SJCRH30 (cell line): ENCODE measurements at places on chromosomes 16 and 17. TPM values are rescaled to one million over a fixed set of nuclear protein-coding genes. Genes with fewer than 3 reads are reported as not detected.

- no peaks in the 10 kb centered on the region for H3K27me3 ChIP-seq
- H3K4me1 ChIP-seq: peaks cover 15% of the 10 kb centered on the region
- peak overlapping the region; percentile 6 for H3K27ac ChIP-seq
- DNase-seq: no peak
- H3K4me3 ChIP-seq: no peak overlapping the region
Measured at GRCh38 chr17:82794781-82795482, 43.1 kb downstream of the TBCD start.

SHCBP1 gene
- 47.0 and 52.1 TPM in 2 replicates for total RNA-seq

GRCh38 chr16:89038221-89038721 is 55.4 kb upstream of the ACSF3 start:
- no peak for DNase-seq
- H3K27me3 ChIP-seq: no peaks in the 10 kb centered on the region
- H3K36me3 ChIP-seq: no peaks in the 10 kb centered on the region

KRTAP1-5 gene
- not detected in 2 replicates for total RNA-seq

DNA sequence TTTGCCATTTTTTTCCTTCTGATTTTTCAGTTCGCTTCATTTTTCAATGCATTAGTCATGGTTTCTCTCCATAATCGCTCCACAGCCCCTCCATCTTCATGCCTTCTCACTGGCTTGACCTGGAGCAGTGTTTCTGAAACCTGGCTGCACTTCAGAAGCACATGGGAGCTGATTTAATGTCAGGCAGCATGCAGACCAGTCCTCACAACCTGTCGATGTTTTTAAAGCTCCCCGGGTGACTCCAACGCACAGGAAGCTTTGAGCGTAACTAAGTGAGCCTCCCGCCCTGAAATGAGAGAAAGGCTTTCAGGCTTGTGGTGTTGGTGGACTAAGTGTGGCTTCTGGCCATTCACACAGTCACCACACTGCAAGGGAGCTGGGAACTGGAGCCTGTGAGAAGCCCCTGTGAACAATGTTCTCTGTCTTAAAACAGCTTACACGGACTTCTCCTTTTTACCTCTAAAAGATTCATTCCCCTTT is 16.8 kb upstream of the DRG2 start:
- peak overlapping the region; percentile 84 for H3K27ac ChIP-seq
- H3K4me1 ChIP-seq: peaks cover 25% of the 10 kb centered on the region
- H3K36me3 ChIP-seq: peaks cover 4% of the 10 kb centered on the region; the same call in 1 of the 2 replicates
- peak overlapping the region; percentile 36 for H3K4me3 ChIP-seq
- peak; percentile 94 for DNase-seq
- H3K27me3 ChIP-seq: no peaks in the 10 kb centered on the region; the same call in 1 of the 2 replicates

KCNAB3 gene
- total RNA-seq: 0.61 and 0.73 TPM in 2 replicates

CRHR1 gene
- not detected in 2 replicates for total RNA-seq

GRCh38 chr17:31309556-31309955 is 4.3 kb downstream of the EVI2B start:
- H3K36me3 ChIP-seq: peaks cover 4% of the 10 kb centered on the region; the same call in 1 of the 2 replicates
- no peaks in the 10 kb centered on the region for H3K4me1 ChIP-seq
- no peak overlapping the region for H3K27ac ChIP-seq
- no peak for DNase-seq

- H3K27ac ChIP-seq: no peak within 1 kb of the TSS
- no peak within 1 kb of the TSS for H3K4me3 ChIP-seq
- no peaks in the 10 kb centered on the region for H3K27me3 ChIP-seq
- no peaks in the 10 kb centered on the region for H3K36me3 ChIP-seq
- DNase-seq: no peak
Measured at GRCh38 chr17:37744961-37745800, at the start of gene HNF1B. HNF1B (minus strand) TSS chr17:37745059; CDS start chr17:37744884, 175 bp downstream.

- H3K4me1 ChIP-seq: peaks cover 11% of the 10 kb centered on the region
- H3K4me3 ChIP-seq: peak overlapping the region; percentile 31
- no peaks in the 10 kb centered on the region for H3K27me3 ChIP-seq
- H3K36me3 ChIP-seq: no peaks in the 10 kb centered on the region
- DNase-seq: peak; percentile 28
Measured at GRCh38 chr16:87541872-87542234, 49.0 kb upstream of the ZCCHC14 start.

GRCh38 chr17:69898601-69899000 is 176.4 kb upstream of the KCNJ16 start:
- no peaks in the 10 kb centered on the region for H3K36me3 ChIP-seq
- no peak overlapping the region for H3K4me3 ChIP-seq
- no peak overlapping the region for H3K27ac ChIP-seq
- no peaks in the 10 kb centered on the region for H3K4me1 ChIP-seq
- no peak for DNase-seq

DNA sequence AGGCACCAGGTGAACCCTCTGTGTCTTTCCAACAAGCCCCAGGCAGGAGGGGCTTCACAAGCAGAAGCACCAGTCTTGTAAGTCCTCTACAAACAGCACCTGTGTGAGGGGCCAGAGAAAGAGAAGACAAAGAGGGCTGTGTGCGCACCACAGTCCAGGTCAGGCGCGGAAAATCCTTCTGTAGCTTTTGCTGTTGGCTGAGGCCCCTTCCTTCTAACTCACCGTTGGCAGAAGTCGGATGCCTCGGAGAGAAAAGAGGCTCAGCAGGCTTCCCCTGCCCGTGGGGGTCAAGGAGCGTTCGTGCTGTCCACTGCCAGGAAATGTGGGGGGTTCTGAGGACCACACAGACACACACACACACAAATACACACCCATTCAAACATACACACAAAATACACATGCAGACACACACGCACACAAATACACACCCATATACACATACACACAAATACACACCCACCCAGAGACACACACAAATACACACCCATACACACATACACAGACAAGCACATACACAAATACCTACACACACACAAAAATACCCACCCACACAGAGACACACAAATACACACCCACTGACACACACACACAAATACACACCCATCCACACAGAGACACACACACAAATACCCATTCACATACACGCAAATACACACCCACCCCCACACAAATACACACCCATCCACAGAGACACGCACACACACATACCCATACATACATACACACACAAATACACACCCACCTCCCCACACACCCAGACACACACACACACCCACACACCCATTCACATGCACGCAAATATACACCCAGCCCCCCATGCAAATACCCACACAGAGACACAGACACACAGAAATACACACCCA is 6.8 kb downstream of the ZG16B start:
- H3K4me3 ChIP-seq: no peak overlapping the region
- peaks cover 12% of the 10 kb centered on the region for H3K4me1 ChIP-seq
- H3K36me3 ChIP-seq: no peaks in the 10 kb centered on the region
- no peak for DNase-seq
- peaks cover 6% of the 10 kb centered on the region; the same call in 1 of the 2 replicates for H3K27me3 ChIP-seq
- H3K27ac ChIP-seq: no peak overlapping the region

JUP gene
- total RNA-seq: 1.2 and 1.7 TPM in 2 replicates

SPATA32 gene
- 0.08 TPM in 1 of 2 replicates, not detected in the other for total RNA-seq

- peak overlapping the region; percentile 88 for H3K27ac ChIP-seq
- DNase-seq: peak; percentile 95
- H3K4me3 ChIP-seq: peak overlapping the region; percentile 52
- H3K4me1 ChIP-seq: peaks cover 15% of the 10 kb centered on the region
- H3K27me3 ChIP-seq: no peaks in the 10 kb centered on the region
Measured at GRCh38 chr17:16286947-16287562, 66.2 kb downstream of the CENPV start.

- H3K36me3 ChIP-seq: no peaks in the 10 kb centered on the region
- no peak overlapping the region for H3K27ac ChIP-seq
- no peaks in the 10 kb centered on the region for H3K4me1 ChIP-seq
Measured at GRCh38 chr17:39848600-39848999, 15.5 kb downstream of the IKZF3 start.

GRCh38 chr17:81434681-81435417 is 39.6 kb downstream of the BAHCC1 start:
- H3K4me1 ChIP-seq: peaks cover 54% of the 10 kb centered on the region
- no peaks in the 10 kb centered on the region for H3K27me3 ChIP-seq
- H3K4me3 ChIP-seq: no peak overlapping the region
- H3K36me3 ChIP-seq: no peaks in the 10 kb centered on the region
- no peak overlapping the region; the same call in 1 of the 2 replicates for H3K27ac ChIP-seq
- DNase-seq: no peak

MEOX1 gene
- 44.6 and 44.7 TPM in 2 replicates for total RNA-seq

GRCh38 chr17:75032720-75033280 is 14.0 kb downstream of the ATP5PD start:
- H3K27ac ChIP-seq: no peak overlapping the region
- H3K36me3 ChIP-seq: no peaks in the 10 kb centered on the region
- H3K27me3 ChIP-seq: no peaks in the 10 kb centered on the region
- peak overlapping the region; percentile 86 for H3K4me3 ChIP-seq
- peak; percentile 63 for DNase-seq

DNA sequence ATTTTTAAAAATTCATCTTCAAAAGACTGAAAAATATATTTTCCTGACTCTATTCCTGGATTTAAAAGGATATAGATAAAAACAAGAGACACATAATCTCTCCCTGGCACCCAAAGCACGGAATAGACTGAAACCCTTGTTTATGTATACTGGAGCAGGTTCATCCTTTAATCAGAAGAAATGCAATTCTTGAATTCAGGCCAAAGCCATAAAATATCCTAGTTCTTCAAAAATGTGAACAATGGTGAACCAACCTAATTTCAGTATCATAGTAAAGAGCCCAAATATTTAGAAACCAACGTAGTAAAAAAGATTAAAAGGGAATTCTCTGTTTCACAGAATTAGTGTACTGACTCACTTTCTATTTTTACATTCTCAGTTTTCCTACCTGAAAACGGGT is 188.5 kb upstream of the C17orf78 start:
- no peak for DNase-seq
- H3K4me3 ChIP-seq: no peak overlapping the region
- peaks cover 56% of the 10 kb centered on the region for H3K36me3 ChIP-seq
- no peaks in the 10 kb centered on the region for H3K27me3 ChIP-seq

DNA sequence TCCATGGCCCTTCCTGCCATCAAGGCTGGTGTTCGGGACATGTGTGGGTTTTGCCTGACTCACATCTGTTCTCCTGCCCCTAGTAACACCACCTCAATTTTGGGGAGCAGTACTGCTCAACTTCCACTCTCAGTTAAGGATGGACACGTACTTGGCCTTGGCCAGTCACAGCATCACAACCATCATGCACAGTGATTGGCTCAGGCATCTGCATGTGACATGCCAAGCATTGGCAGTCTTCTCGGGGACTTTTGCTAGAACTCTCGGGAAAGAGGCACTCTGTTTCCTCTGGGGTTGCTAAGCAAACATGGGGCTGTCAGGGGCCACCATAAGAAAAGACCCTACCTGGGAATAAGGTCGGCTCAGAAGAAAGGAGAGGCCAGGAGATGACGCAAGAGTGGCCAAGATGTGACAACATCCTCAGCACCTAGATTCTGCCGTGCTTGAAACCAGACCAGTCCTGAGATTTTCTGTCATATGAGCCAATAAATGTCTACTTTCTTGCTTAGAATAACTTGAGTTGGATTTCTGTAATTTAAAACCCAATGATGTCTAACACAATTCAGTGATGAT is 11.9 kb upstream of the KDM8 start:
- DNase-seq: peak; percentile 34
- H3K4me1 ChIP-seq: peaks cover 12% of the 10 kb centered on the region; the same call in 1 of the 2 replicates
- H3K27me3 ChIP-seq: no peaks in the 10 kb centered on the region
- H3K27ac ChIP-seq: no peak overlapping the region
- no peak overlapping the region for H3K4me3 ChIP-seq

STXBP4 gene
- 16.9 and 19.9 TPM in 2 replicates for total RNA-seq

DNA sequence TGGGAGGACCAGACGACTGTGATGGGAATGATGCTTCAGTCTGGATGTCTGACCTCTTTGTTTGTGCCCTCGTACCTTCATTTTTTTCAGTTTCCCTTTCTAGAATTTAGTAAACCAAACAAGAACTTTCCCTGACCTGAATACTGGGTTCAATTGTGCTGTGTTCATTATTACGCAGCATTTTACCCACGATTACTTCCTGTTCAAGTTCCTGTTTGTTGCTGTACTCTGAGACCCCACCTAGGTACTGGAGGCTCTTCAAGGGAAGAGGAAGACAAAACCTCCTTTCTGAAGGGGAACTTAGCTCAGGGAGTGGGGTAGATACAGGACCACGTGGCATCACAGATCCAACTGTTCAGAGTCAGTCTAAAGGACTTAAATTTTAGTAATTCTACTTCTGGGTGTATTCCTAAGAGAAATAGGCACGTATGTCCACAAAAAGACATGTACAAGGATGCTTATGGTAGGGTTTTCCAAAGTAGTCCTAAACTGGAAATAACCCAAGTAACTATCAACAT is 9.2 kb upstream of the PRKCB start:
- no peak for DNase-seq
- H3K36me3 ChIP-seq: no peaks in the 10 kb centered on the region
- H3K27me3 ChIP-seq: no peaks in the 10 kb centered on the region
- H3K4me1 ChIP-seq: no peaks in the 10 kb centered on the region
- no peak overlapping the region for H3K4me3 ChIP-seq
- H3K27ac ChIP-seq: no peak overlapping the region

DNA sequence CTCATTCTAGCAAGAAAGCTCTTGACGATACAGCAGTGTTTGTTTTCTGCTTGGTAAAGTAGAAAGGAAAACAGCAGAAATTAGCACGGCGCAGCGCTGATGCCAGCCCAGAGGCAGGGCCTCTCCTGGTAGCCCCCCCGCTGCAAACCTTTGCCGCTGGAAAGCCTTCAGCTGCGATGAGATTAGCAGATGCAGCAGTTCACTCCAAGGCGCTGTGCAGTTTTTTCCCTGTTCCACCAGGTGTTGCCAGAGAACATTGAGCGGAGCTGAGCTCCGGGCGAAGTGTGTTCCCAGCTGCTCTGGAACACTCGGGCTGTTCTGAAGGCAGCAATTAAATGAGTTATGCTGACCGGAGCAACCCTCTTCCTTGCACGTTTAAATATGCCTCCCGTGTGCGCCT is 72.5 kb downstream of the RBFOX1 start:
- no peaks in the 10 kb centered on the region for H3K27me3 ChIP-seq
- H3K27ac ChIP-seq: peak overlapping the region; percentile 63
- H3K4me3 ChIP-seq: peak overlapping the region; percentile 49
- peaks cover 14% of the 10 kb centered on the region for H3K4me1 ChIP-seq

- no peak overlapping the region for H3K4me3 ChIP-seq
- no peak for DNase-seq
- peaks cover 9% of the 10 kb centered on the region; the same call in 1 of the 2 replicates for H3K36me3 ChIP-seq
- H3K4me1 ChIP-seq: peaks cover 87% of the 10 kb centered on the region
- H3K27me3 ChIP-seq: no peaks in the 10 kb centered on the region
- no peak overlapping the region for H3K27ac ChIP-seq
Measured at GRCh38 chr17:78412403-78412802, 34.0 kb downstream of the PGS1 start.

- no peak for DNase-seq
- H3K4me3 ChIP-seq: no peak overlapping the region
- no peak overlapping the region for H3K27ac ChIP-seq
- no peaks in the 10 kb centered on the region for H3K36me3 ChIP-seq
- H3K4me1 ChIP-seq: peaks cover 3% of the 10 kb centered on the region; the same call in 1 of the 2 replicates
Measured at GRCh38 chr16:87968541-87968940, 17.3 kb downstream of the BANP start.

CFAP97D1 gene
- not detected in 2 replicates for total RNA-seq

- peaks cover 56% of the 10 kb centered on the region for H3K4me1 ChIP-seq
- H3K27ac ChIP-seq: no peak overlapping the region
- H3K27me3 ChIP-seq: no peaks in the 10 kb centered on the region
- no peak for DNase-seq
- no peak overlapping the region for H3K4me3 ChIP-seq
Measured at GRCh38 chr17:78394209-78394608, 15.8 kb downstream of the PGS1 start.

- H3K27me3 ChIP-seq: no peaks in the 10 kb centered on the region
- no peak overlapping the region for H3K27ac ChIP-seq
- peak; percentile 45 for DNase-seq
- no peaks in the 10 kb centered on the region; the same call in 1 of the 2 replicates for H3K4me1 ChIP-seq
- no peak overlapping the region for H3K4me3 ChIP-seq
- no peaks in the 10 kb centered on the region for H3K36me3 ChIP-seq
Measured at GRCh38 chr16:86018487-86018886, 119.5 kb downstream of the IRF8 start.
